ENCODE measurements at places on chromosomes 2 and 18.

DNA sequence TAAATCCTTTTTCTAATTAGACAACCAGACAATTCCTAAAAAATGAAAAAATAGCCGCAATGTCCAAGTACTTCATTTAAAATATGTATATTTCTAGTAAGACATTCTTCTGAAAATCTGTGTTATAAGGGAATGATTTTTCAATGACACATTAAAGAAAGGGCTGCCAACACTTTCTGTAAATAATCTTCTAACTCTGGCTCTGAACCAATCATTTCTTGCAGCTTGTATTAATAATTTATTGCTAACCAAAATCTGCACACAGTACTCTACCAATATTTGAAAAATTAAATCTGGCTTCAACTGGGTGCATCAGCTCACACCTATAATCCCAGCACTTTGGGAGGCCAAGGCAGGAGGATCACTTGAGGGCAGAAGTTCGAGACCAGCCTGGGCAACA is 8.3 kb downstream of the NFU1 start:
- DNase-seq = no peak

GRCh38 chr2:43176449-43176848 is 50.0 kb downstream of the ZFP36L2 start:
- no peak for DNase-seq

DNA sequence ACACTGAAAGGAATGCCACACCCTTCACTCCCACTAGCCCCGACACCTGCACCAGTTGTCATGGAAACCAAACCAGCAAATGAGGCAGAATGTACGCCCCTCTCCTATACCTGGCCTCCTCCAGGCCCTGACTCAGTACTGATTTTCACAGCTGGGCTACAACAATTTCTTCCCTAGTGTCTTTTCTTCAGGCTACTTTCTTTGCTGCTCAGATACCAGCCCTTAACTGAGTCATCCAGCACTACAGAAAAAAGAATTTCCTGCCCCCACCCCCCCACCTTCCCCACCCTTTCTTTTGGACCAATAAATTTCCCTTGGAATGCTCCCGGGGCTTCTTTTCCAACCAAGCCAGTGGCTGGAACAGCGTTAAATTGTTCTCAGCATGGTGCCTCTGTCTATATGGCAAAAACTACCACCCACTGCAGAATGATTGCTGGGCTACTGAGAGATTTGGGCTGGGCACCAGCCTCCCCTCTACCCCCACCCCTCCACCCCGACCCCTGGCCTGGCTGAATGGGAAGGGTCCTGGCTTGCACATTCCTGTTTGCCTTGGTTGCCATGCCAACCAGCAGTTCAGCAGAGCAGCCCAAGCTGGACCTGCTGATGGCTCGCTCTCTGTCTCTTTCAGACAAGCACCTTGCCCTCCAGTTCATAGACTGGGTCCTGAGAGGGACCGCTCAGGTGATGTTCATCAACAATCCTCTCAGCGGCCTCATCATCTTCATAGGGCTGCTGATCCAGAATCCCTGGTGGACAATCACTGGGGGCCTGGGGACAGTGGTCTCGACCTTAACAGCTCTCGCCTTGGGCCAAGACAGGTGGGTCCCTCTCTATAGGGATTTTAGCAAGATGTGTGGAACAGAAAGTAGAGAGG is 11.3 kb downstream of the SLC14A2 start:
- DNase-seq = peak; percentile 49

GRCh38 chr2:129768485-129769184 is 210.8 kb upstream of the RAB6C start:
- DNase-seq = no peak

DNA sequence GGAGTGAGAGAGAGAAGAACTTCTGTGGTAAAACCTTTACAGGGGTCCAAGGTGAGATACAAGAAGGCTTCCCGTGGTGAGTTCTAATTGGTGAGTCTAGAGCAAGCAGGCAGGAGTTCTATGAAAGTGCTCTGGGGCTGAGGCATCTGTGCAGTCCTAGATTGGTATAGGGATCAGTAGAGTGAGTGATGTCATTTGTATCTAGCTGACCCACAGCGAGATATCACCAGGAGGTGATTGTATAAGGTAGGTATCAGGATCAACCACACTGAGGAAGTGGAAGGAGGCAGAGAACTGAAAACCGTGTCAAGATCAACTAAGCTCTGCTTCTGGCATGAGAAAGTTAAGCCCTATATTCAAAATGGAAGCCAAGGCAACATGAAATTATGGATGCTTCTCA is 1648.9 kb upstream of the TMEFF2 start:
- DNase-seq = no peak

- DNase-seq = peak; percentile 60
Observed at GRCh38 chr2:160666154-160667060, 172.8 kb upstream of the RBMS1 start.

DNA sequence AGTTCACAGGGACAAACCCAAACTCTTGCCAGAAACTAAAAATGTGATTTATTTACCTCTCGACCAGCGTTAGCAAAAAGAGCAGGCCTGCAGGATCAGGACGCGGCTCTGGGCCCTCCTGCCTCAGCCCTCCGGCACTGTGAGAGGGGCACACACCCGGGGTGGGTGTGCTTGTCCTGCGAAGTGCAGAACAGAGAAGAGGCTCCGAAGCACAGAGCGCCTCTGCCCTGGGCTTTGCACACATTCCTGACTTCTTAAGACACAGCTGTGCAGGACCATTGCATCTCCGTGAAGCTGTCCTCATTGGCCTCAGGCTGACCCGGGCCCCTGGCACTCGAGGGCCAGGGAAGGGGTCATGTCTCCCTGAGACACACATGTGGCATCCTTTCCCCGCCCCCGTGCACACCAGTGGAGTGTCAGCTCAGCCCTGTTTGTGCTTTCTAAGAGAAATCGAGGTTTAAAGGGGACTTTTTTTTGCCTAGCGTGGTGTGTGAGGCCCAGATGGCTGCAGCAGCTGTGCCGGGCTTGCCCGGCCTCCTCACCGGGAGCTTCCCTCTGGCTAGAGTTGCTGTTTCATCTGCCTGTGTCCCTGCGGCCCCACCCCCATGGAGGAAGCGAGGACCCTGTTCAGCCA is 9.9 kb upstream of the NFATC1 start:
- no peak for DNase-seq

GRCh38 chr2:151551556-151551955 is 141.9 kb downstream of the RIF1 start:
- no peak for DNase-seq

DNA sequence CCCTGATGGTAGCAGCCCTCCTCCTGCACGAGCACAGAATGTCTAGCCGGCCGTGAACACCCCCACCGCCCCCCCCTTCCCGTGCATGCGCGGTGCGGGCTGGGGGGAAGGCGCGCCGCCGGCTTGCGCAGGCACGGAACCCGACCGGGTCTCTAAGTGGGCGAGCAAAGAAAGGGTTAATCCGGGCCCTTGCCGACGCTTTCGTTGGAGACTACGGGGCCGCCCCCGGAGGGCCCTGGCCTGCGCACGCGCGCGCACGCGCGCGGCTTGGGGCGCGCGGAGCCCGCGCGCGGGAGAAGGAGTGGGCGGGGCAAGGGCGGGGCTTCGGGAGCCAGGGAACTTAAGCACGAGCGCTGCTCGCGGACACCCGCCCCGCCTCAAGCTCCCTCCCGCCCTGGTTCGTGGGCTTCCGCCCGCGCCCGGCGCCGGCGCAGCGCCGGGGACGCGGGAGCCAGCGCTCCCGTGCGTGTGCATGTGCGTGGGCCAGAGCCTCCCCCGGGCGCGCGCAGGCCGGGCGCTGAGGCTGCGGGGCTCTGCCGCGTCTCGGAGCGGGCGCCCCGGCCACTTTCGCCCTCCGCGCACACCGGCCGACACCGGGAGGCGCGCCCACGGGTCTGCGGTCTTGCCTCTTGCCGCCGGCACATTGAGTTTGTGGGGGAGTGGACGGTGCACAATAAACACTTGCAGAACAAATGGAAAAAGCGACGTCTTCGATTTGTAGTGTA is 617 bp upstream of the ZBTB14 start:
- DNase-seq = peak; percentile 97
